ENCODE measurements at places on chromosomes 1 and 21. TPM values are rescaled to one million over a fixed set of nuclear protein-coding genes. Genes with fewer than 3 reads are reported as not detected.

DNA sequence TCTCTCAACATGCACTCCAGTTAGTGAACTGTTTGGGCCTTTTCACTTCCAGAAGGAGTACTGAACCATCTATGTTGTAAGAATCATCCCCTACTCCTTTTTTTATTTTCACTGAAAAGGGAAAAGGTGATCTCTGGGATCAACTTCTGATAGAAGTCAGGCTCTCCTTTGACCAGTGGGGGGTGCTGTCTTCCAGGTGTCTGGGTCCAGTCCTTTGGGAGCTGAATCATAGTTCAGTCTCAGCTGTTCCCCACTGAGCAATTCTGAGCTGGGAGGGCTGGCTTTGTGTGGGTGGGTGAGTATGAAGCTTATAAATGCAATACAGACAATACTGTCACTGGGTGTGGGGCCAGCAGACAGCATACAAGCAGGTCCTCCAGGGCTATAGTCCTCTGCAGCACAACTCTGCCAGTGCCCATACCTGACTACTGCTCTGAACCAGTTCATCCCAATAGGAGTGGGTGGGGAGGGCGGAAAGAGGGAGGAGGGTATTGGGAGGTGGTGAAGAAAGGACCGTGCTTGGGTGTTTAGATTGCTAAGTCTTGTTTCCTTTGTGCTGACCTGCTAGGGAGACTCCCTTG, 12.5 kb upstream of the SARS1 start:
- no peak overlapping the region for H3K27ac ChIP-seq
- H3K36me3 ChIP-seq = no peaks in the 10 kb centered on the region
- no peak overlapping the region for H3K4me3 ChIP-seq
- H3K27me3 ChIP-seq = no peaks in the 10 kb centered on the region
- H3K4me1 ChIP-seq = no peaks in the 10 kb centered on the region
- peak; percentile 76 for DNase-seq

- H3K27me3 ChIP-seq = no peaks in the 10 kb centered on the region
- H3K4me3 ChIP-seq = no peak overlapping the region
Measured at GRCh38 chr1:74766579-74766978, 33.6 kb downstream of the TYW3 start.

GRCh38 chr1:71882637-71883036, 399.7 kb downstream of the NEGR1 start:
- no peaks in the 10 kb centered on the region for H3K27me3 ChIP-seq
- H3K27ac ChIP-seq = no peak overlapping the region
- H3K4me3 ChIP-seq = no peak overlapping the region
- DNase-seq = no peak
- no peaks in the 10 kb centered on the region for H3K4me1 ChIP-seq
- no peaks in the 10 kb centered on the region for H3K36me3 ChIP-seq

Gene WDR64
- total RNA-seq = not detected

Gene KCNJ9
- total RNA-seq = 0.09 TPM

DNA sequence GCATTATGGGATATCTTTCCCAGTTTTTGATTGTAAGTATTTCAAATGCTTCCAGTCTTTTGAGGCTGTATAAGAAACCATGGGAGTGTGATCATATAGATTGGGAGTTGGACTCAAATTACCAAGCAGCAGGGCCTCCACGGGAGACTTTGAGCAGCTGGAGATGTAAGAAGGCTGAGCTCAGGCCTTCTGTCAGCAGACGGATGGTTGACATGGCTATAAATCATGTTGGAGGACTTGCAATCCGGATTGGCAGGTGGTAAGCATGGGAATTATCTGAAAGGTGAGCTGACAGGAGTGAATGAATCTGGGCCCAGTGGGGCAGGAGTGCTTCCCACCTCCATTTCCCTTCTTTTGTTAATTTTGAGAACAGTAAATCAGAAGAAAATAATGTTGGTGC, 83.2 kb upstream of the PPM1J start:
- no peaks in the 10 kb centered on the region for H3K36me3 ChIP-seq
- peaks cover 14% of the 10 kb centered on the region for H3K4me1 ChIP-seq
- H3K4me3 ChIP-seq = no peak overlapping the region
- DNase-seq = no peak
- H3K27ac ChIP-seq = no peak overlapping the region

DNA sequence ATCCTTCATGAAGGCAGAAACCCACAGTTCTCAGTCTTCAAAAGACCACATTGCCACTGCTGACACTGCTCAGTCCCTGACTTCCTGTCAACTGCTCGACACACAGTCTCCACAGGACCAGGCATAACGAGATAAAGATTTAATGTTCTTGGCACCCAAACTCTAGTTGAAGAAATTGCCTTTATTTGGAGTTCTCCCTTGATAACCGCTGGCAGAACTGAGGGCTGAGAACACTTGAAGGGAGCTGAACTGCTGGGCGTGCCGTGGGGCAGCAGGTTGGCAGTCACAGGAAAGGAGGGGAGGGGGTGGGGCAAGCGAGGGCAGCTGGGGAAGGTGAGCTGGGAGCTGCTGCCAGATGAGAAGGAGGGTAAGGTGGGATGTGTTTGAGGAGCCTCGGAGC, 15.9 kb downstream of the HENMT1 start:
- no peaks in the 10 kb centered on the region for H3K27me3 ChIP-seq
- H3K4me1 ChIP-seq = no peaks in the 10 kb centered on the region
- no peak overlapping the region for H3K27ac ChIP-seq
- H3K36me3 ChIP-seq = peaks cover 1% of the 10 kb centered on the region

Data from H9 (cell line).